ENCODE measurements at places on chromosomes 5 and 9.

- no peak for DNase-seq
Observed at GRCh38 chr5:98753507-98753906, 20.0 kb upstream of the RGMB start.

DNA sequence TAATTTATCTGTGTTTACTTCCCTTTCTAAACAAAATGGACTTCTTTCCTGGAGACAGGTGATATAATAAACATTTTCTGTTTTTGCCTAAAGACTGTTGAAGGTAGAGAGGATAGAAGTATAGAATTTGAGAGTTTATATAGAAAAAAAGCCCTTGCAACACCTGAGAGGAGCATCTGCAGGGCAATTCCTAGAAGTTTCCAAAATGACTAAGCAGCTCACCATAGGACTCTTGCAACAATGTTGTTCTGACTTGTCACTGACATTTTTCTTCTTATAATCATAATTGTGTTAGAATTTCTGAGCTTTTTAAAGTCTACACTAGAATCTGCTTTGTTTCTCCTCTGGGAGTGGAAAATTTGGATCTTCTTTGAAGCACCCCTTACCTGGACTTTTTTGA lies 216.8 kb downstream of the TUSC1 start:
- DNase-seq = no peak

- no peak for DNase-seq
Observed at GRCh38 chr9:17462869-17463464, 115.9 kb upstream of the SH3GL2 start.

DNA sequence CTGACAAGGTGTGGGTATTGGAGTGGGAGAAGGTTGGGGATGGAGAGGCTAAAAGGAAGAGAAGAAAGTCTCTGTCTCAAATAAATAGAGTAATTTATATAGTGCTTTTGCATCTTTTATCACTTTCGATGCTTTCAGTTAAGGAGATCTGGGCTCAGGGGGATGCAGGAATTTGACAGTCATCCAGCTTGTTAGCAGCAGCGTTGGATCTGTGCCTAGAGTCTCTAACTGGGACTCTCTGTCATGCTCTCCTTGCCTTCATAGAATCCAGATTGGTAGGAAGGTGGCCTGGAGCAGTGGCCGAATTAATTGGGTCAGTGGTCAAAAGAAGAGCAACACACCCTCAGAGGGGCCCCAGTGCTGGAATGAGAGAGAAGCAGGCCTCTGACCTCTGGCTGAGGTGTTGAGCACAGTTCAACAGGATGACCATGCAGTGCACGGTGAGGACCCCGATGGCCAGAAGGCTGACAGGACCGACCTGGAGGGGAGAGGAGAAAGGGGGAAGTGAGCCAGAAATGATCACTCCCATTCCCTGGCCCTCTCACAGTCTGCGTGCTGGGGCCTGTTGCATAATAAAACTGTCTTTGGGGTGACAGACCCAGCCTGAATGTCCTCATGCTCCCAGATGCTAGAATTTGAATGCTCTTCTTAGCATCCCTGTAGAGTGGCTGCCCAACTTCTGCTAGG lies 7.6 kb downstream of the SLC36A3 start:
- no peak for DNase-seq

GRCh38 chr9:129401623-129402370 lies 219.1 kb downstream of the C9orf50 start:
- no peak for DNase-seq

GRCh38 chr5:78677777-78678668 lies 29.5 kb upstream of the LHFPL2 start:
- no peak for DNase-seq
